Right lobe of liver (tissue), 6 donors: ENCODE measurements at places on chromosomes 1 and 21. TPM values are rescaled to one million over a fixed set of nuclear protein-coding genes. Genes with fewer than 3 reads are reported as not detected.

The OMA1 gene
- total RNA-seq = 18.7 TPM

DNA sequence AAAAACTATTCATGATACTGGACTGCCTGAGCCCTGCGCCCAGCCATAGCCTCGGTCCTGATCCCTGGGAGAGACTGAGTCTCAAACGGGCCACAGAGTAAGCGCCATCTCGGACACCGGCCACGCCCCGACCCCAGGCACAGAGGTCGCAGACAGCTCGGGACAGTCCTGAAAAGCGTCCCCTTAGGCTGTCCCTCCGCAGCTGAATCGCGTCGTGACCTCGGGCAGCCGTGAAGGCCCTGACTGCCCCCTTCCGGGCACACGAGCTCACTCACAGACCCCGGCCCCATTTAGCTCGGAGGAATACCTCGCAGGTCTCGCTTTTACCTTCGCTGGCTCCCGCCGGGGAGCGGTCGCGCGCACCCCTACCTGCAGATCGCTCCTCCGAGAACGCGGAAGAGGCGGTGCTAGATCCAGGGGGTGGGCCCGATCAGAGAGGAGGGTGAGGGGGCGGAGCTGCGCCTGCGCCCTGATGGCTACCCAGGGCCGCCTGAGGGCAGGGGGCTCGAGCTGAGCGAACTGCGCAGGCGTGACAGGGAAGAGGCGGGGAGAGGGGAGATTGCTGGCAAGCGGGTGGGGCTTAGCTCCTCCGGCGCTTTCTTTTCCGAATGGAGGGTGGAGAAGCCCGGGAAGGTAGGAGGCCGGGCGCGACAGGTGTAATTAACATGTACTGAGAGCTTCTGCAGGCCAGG is at the start of gene MKNK1:
Gene MKNK1, minus strand, starts transcription at position 411 of the 692 bp plus-strand sequence. CDS start 20,941 bp downstream, outside the sequence.
- H3K36me3 ChIP-seq = no peaks in the 10 kb centered on the region
- H3K27ac ChIP-seq = peak within 1 kb of the TSS; percentile 70
- peaks cover 4% of the 10 kb centered on the region for H3K4me1 ChIP-seq
- peak; percentile 99 for DNase-seq
- H3K27me3 ChIP-seq = no peaks in the 10 kb centered on the region
- peak within 1 kb of the TSS; percentile 92 for H3K4me3 ChIP-seq

- no peaks in the 10 kb centered on the region for H3K27me3 ChIP-seq
- H3K4me3 ChIP-seq = no peak overlapping the region
- H3K4me1 ChIP-seq = no peaks in the 10 kb centered on the region
- H3K27ac ChIP-seq = no peak overlapping the region
- DNase-seq = no peak
- H3K36me3 ChIP-seq = no peaks in the 10 kb centered on the region
These were observed 71.5 kb downstream of the PGM1 start for GRCh38 chr1:63664742-63665141.

GRCh38 chr1:236882678-236883077 is 87.6 kb downstream of the MTR start:
- DNase-seq = no peak
- H3K4me1 ChIP-seq = no peaks in the 10 kb centered on the region
- H3K27ac ChIP-seq = no peak overlapping the region
- H3K36me3 ChIP-seq = peaks cover 7% of the 10 kb centered on the region
- no peaks in the 10 kb centered on the region for H3K27me3 ChIP-seq

DNA sequence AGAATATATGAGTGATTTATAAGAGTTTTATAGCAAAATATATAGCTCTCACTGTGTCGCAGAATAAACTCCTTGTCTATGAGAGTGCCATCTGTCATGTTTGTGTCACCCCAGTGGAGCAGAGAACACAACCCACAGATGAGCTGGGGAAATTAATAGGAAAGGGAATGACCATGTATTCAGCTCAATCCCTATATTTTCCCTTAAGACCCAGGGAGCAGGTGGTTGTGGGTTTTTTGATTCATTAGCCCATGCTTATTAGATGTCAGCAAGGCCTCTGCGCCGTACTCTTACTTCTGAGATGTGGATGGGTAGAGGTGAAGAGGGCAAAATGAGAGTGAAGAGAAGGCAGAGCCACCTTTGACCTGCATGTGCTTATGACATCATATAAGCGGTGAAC is 4.1 kb upstream of the GREM2 start:
- no peak for DNase-seq
- peaks cover 9% of the 10 kb centered on the region for H3K4me1 ChIP-seq
- no peaks in the 10 kb centered on the region for H3K36me3 ChIP-seq
- H3K27ac ChIP-seq = no peak overlapping the region
